ENCODE measurements at places on chromosomes 5 and 9.

- DNase-seq = no peak
Observed at GRCh38 chr5:22908129-22908528, 55.0 kb upstream of the CDH12 start.

GRCh38 chr9:134691695-134692572 lies 50.3 kb downstream of the COL5A1 start:
- no peak for DNase-seq

GRCh38 chr9:104494808-104495207 lies 9.3 kb upstream of the OR13F1 start:
- DNase-seq = no peak

DNA sequence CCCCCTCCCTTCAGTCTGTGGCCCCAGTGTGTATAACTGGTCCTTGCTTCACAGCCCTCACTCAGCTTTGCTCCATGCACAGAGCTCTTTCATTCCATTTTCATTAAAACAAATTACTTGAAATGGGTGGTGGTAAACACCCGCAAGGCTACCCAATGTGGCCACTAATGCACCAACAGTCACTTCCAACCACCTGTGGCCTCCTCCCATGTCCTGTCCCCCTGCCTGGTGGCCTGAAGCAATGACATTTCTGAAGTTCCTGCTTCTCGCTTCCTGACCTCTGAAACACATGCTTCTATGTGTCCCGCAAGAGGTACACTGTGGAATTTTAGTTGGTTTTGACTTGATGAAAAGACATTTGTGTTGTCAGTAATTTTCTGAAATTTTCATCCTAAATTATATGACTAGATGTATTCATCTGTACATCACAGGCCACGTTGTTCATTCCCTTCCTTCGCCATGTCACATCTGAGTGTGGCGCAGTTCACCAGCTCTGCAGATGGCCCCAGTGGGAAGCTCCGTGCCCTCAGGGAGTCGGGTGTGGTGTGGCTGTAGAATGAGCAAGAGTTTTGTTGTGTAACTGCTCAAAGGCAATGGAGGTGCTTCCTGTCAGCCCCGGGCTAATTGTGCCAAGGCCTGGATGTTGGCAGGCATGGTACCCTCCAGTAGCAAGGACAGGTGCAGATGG lies 9.6 kb downstream of the ROPN1L start:
- no peak for DNase-seq

DNA sequence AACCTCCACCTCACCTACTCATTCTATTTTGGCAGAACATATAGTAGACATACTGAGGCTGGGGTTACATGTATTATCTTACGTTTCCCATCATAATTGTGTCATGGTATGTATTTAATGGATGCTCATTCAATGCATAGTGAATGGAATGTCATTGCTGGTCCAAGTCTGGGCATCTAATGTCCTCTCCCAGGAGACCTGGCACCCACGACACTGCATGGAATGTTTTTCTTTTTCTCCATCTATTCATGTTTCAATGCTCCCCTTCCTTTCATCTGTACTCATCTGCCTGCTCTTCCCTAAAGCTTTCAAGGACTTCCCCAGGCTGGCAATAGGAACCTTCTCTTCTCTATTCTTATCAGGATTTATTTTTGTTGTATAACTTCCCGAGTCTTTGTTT lies 50.8 kb upstream of the SLIT3 start:
- no peak for DNase-seq

- DNase-seq = no peak
Observed at GRCh38 chr5:1197876-1198666, 3.3 kb upstream of the SLC6A19 start.

Data from foreskin melanocyte (primary cell).